ENCODE measurements at places on chromosomes 5 and 9.

GRCh38 chr9:110257097-110257841, 962 bp upstream of the TXN start:
- no peak for DNase-seq

DNA sequence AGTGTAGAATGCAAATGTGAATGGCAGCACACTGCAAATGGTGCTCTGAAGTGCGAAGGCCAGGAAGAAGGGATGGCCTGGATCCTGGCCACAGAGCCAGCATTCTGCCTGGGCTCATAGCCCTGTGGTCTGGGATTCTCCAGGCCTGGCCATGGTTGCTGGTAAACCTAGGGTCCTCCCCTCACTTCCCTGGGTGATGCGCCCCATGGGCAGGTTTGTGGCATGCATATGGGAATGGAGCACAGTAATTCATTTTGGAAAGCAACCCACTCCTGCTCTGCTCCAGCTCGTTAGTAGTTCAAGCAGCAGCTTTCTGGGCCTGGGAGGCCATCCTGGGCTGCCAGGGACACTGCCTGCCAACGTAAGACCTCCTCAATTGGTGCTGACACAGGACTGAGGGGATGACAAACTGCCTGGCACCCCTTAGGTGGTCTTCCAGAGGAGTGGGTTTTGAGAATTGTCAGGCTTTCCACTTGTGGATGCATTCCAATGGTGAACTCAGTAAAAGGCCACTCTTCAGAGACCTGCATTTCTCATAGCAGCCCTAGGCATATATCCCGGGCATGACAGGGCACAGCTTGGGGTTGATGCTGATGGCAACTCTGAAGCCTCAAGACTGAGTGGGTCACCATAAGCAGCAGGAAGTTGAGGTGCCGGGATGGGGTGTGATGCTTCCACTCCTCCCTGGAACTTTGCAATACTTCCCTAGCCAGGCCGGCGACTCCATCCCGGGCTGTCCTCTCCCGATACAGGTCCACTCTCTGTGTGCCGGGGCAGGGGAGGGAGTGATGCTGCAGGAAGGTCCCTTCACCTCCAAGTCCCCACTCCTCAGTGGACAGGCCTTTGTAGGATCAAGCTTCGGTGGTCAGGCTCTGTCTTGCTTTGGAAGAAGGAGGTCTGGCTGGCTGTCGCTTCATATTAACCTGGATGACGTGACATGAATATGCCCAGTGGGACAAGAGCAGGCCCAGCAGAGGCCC, 1.2 kb upstream of the SLC25A48 start:
- no peak for DNase-seq

DNA sequence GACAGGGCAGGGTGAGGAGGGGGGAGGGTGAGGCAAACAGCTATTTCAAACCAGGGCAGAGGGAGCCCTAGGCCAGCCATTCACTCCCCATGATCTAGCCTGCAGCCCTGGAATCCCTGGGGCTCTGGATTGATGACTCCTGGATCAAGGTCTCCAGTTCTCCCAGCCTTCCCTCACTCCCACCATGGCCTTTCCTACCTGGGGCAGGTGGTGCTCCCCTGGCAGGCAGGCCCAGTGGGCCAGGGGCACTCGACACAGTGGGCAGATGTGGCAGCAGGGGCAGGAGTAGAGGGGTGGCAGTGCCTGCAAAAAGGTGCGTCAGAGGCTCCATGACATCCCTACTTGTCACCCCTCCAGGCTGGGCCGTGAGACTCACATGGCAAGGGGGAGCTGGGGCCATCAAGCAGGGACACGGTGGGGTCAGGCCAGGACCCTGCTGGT, 6.0 kb downstream of the KIF12 start:
- DNase-seq, result no peak

DNA sequence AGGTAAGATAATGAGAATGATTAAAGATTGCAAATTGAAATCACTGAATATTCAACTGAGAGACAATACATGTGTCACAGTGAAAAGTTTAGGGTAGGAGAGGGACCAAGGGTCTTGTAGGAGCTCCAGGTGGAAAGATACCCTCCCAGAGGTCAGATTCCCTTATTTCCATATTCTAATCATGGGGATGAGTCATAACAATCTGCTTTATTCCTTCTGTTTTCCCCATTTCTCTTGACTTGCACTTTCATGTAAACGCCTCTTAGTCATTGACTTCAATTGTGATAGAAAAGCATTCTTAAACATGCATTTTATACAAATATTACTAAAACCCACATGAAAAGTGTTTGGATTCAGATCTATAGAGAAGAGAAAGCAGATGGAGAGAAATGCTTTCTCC, 81.3 kb upstream of the CTSL start:
- DNase-seq, result no peak

- DNase-seq, result no peak
These were observed 90.0 kb upstream of the SV2C start for GRCh38 chr5:75993183-75993582.

GRCh38 chr5:137564398-137564961, 65.4 kb upstream of the SPOCK1 start:
- DNase-seq, result no peak

GRCh38 chr5:64682608-64683007, 7.7 kb upstream of the SHISAL2B start:
- DNase-seq, result no peak

GRCh38 chr5:23820765-23821471, 313.5 kb downstream of the PRDM9 start:
- DNase-seq, result no peak

GRCh38 chr9:101465326-101465915, 29.8 kb upstream of the ALDOB start:
- DNase-seq, result no peak

DNA sequence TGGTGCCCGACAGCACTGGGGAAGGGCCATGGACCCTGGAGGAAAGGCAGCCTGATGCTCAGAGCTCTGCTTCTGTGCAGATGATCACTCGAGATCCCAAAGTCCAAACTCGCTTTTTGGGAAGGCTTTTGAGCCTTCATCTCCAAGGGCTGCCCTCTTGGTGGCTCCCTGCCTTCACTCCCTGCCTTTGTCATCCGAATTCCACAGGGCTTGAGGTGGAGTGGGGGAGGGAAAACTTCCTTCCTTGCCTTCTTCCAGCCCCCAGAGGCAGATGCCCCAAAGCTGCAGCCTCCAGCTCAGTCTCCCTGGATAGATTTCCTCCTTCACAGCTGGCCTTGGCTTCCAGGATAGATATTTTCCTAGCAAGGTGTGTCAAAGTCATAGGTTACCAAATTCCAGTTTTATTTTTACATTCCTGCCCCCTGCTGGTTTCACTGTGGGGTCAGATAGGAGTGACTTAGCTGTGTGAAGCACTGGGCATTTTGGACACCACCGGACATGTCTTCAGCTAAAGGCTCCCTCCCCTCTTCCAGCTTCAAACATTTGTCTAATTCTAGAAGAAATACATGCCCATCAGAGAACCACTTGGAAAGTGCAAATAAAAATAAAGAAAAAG, 268.2 kb downstream of the HSPA4 start:
- DNase-seq, result no peak

DNA sequence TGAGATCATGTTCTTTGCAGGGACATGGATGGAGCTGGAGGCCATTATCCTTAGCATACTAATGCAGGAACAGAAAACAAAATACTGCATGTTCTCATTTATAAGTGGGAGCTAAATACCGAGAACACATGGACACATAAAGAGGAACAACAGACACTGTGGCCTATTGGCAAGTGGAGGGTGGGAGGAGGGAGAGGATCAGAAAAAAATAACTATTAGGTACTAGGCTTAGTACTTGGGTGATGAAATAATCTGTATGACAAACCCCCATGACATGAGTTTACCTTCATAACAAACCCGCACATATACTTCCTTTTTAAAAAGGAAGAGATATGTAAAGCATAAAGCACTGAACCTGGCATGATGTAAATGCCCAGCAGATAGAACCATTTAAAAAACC, 99.0 kb downstream of the MEGF10 start:
- DNase-seq, result no peak

DNA sequence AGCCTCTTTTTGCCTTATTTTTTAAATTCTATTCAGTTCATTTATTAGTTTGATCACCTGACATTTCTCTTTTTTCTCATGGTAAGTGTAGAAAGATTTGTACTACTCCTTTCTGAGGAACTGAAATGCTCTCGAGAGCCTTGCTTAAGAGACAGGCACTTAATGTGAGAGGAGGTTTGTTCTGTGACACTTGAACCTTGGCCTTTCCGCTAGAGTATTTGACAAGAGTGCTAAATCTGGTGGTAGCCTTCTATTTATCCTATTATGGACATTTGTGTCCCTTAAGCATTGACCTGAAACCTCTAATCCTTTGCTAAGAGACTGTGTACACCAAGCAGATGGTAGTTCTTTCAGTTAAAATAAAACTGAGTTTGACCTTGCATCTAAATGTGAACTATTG, 805.0 kb upstream of the PTPRD start:
- DNase-seq, result no peak

DNA sequence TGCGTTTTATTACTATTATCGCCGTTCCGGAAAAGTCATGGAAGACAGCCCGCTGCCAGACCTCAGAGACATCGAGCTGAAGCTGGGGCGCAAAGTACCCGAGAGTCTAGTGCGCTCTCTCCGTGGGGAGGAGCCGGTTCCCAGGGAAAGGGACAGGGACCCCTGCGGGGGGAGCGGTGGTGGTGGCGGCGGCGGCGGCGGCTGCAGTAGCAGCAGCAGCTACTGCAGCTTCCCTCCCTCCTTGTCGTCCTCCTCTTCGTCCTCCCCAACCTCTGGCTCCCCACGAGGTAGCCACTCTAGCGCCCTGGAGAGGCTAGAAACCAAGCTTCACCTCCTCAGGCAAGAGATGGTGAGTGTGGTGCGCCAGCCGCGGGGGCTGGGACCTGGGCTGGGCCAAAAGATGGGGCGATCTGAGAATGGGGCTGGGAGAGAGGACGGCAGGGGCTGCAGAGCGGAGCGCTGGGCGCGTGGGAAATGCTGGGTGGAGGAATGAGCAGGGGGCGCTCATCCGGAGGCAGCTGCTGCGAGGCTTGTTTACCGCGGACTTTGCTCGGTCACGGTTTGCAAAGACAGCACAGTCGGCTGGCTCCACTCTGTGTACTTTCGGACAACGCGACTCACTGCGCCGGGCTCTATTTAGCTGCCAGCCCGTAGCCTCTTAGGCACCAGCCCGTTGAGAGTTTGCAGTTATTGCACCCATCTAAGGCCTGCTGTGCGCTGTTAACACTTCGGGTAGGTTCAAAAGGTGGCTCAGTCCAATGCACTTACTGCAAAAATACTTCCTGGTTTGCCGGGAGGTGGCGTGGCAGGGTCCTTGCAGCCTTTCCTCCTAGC, 1.1 kb downstream of the LURAP1L start:
- no peak for DNase-seq

- no peak for DNase-seq
These were observed 435.3 kb downstream of the NR2F1-AS1 start for GRCh38 chr5:93145767-93146166.

DNA sequence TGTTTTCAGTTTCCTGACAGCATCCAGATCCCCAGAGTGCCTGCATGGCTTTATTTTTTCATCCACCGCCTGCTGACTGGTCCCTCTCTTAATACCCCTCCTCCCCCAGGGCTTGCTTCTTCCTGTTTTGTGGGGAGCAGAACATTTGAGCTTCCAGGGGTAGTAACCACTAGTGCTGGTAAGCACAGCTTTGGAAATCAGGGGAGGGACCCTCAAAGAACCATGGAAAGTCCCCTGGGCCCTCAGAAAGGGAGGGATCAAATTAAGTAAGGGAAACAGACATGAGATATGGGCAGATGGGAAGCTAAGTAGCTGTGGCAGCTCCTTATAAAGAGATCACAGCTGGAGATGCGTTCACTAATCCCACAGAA, 26.8 kb downstream of the GRIA1 start:
- DNase-seq, result no peak

DNA sequence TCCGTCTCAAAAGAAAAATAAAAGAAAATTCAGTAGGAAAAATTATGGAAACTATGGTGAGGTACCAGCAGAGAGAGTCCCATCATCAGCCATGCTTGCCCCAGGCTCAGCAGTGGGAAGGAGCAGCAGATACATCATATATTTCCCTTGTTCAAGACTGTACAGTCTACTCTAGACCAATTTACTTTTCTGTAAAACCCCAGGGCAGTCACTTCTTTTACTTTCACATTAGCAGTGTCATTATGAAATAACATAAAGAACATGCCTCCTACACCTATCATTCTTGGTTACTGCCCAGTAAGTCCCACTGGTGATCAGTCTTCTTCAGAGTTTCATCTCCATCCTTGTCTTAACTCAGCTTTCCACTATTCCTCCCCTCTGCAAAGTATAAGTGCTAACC, 1145.0 kb downstream of the MAT2B start:
- no peak for DNase-seq

DNA sequence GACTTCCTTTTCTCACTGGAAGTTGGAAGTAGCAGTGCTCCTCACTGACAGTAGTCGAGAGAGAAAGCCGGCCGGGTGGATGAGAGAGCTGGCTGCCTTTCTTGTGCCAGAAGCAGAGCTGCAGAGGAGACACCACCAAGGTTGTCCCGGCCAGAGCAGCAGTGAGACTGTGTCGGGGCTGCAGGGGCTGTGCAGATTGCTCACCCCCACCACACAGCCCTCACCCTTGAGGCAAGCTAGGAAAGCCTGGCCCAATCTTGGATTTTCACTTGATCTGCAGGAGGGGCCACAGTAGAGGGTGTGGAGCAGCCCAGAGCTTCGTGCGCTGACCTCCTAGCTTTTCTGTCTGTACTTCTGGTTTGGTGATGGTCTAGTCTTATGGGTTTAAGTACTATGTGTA, 9.1 kb downstream of the OSMR start:
- DNase-seq, result no peak

GRCh38 chr5:168443950-168444700, 42.1 kb upstream of the RARS1 start:
- DNase-seq, result no peak

- no peak for DNase-seq
These were observed 65.6 kb upstream of the CKMT2 start for GRCh38 chr5:81167544-81167943.

DNA sequence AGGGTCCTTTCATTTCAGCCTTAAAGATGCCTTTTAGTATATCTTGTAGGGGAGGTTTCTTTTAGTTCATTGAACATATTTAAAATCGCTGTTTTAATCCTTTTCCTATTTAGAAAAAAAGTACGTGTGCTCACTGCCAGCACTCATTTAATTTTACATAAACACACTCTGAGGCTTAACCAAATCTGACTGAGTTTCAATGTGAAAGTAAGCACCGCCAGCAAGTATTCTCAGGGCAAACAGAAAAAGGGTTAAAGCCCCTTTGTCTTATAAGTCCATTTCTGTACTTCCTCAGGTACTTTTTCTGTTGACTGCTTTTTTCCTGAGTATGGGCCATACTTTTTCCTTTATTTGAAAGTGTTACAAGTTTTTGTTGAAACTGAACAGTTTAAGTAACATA, 31.8 kb downstream of the SMC5 start:
- no peak for DNase-seq

DNA sequence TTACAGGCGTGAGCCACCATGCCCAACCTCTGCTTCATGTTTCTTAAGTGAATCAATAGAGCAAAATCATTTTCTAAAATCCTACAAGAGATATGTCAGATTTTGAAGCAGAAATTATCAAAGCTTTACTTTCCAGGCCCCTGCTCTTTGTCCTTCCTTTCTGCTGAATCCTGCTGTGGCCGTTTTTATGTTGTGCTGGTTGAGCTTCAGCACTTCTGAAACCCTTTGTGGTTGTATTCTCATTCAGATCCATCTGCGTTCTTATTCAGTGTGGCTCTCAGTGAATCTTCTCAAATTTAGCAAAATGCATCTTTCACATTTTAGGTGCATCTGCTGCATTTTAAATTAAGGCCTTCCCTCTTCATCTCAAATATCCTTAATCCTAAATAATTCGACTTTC, 26.0 kb downstream of the JMY start:
- no peak for DNase-seq
